ENCODE measurements at places on chromosomes 12 and 14.

DNA sequence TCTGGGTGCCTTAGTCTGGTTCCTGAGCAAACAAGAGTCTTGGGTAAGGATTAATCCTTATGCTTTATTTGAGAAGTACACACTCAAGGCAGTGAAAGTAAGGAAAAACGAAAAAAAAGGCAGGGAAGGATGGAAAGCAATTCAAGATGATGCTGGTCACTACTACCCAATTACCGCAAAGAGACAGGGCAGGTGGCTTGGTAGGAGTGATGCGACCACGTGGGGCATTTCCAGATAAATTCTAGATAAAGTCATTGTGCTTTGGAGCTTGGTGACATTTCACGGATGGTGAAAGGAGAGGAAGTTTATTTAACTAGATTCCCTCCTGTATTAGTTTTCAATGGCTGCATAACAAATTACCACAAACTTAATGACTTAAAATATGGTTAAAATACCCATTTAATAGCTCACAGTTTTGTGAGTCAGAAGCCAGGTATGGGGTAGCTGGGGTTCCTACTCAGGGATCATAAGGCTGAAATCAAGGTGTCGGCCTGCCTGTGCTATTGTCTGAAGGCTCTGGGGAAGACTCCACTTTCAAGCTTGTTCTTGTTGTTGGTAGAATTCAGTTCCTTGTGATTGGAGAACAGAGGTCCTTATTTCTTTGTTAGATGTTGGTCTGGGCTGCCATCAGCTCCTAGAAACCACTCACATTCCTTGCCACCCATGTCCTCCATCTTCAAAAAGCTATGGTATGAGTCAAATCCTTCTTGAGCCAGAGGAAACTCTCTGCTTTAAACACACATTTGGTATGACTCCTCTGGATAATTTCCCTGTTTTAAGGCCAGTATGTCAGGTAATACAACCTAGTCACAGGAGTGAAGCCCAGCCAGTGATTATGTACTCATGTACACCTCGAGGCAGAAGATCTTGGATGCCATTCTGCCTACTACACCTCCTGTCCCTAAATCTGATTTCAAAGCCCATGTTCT lies 5.6 kb upstream of the HMGA2 start:
- no peak for DNase-seq

- DNase-seq: no peak
Observed at GRCh38 chr12:68924546-68924945, 8.4 kb downstream of the CPM start.

DNA sequence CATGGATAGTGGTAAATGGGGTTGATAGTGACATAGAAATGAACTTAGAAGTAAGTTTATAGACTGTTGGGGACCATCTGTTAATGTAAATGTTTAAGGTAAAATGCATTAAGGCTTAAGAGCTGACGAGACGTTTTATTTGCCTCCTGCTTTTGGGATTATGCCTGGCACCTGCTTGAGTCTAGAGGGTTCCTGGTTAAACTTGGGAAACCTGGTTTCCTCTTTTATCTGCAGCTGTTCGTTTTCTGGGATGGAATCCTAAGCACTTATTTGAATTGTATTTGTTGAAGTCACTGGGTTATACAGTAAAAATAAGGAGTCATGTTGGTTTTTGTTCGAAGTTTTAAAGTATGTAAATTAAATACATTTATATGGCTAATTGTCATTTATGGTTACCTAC lies 914.7 kb downstream of the NRXN3 start:
- no peak for DNase-seq

DNA sequence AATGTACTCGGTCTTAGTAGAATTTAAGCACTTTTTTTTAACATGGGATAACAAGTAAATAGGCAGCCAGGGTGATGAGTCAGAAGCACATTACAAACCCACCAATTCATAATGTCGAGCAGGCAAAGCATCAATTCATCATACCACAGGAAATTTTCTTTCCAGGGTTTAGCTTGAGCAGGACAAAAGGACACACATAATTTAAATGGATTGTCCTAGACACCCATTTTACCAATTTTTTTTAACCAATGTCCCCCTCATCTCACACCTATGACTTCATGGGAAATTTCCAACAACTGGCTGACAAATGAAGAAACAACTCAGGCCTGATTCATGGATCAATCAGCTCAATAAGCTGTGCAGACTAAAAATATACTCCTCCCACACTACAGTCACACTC lies 58.8 kb upstream of the FOXG1 start:
- DNase-seq: no peak

DNA sequence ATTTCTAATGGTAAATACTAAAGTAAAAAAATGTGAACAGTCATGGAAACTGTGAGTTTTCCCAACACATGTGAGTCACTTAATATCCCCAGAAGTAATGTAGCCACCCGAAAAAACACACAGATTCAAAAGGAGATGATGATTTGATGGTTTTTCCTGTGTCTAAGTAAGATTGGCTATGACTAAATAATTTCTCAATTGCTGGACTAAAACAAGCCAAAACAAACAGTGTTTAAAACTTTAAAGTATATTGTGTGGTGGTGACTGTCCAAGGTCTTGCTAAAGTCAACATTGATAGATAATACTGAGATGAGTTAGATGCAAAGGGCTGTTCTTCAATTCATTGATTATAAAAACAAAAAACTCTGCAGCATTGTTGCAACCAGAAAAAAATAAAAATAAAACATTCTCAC lies 89.6 kb upstream of the SOX5 start:
- DNase-seq: no peak

GRCh38 chr14:63343878-63344277 lies 25.1 kb upstream of the GPHB5 start:
- no peak for DNase-seq

- DNase-seq: no peak
Observed at GRCh38 chr14:23045419-23046357, 3.7 kb downstream of the PSMB11 start.

GRCh38 chr12:64687816-64688215 lies 71.4 kb downstream of the GNS start:
- no peak for DNase-seq

Measured in stimulated activated CD8-positive, alpha-beta memory T cell treated with anti-CD3 and anti-CD28 coated beads, Interleukin-15, amount 100 ng/mL, for 48 hours (primary cell).